ENCODE measurements at places on chromosomes 6 and 20. TPM values are rescaled to one million over a fixed set of nuclear protein-coding genes. Genes with fewer than 3 reads are reported as not detected.

- H3K4me3 ChIP-seq = no peak overlapping the region
- DNase-seq = no peak
- no peak overlapping the region for H3K27ac ChIP-seq
- peaks cover 13% of the 10 kb centered on the region for H3K27me3 ChIP-seq
- H3K36me3 ChIP-seq = no peaks in the 10 kb centered on the region
Measured at GRCh38 chr20:20737158-20737557, 24.7 kb upstream of the RALGAPA2 start.

Gene HLA-B
- 18.9 TPM for polyA plus RNA-seq

GRCh38 chr6:35016502-35017321 is 124.4 kb downstream of the TCP11 start:
- DNase-seq = no peak
- no peak overlapping the region for H3K4me3 ChIP-seq
- H3K36me3 ChIP-seq = no peaks in the 10 kb centered on the region

- peak overlapping the region; percentile 78 for H3K4me3 ChIP-seq
- no peaks in the 10 kb centered on the region for H3K27me3 ChIP-seq
- no peaks in the 10 kb centered on the region for H3K36me3 ChIP-seq
- DNase-seq = peak; percentile 52
- peaks cover 14% of the 10 kb centered on the region for H3K4me1 ChIP-seq
Measured at GRCh38 chr6:13488015-13488895, 855 bp upstream of the GFOD1 start.

GRCh38 chr20:6213311-6213710 is 90.5 kb upstream of the FERMT1 start:
- no peak for DNase-seq
- H3K4me3 ChIP-seq = no peak overlapping the region
- H3K27me3 ChIP-seq = no peaks in the 10 kb centered on the region
- H3K4me1 ChIP-seq = no peaks in the 10 kb centered on the region
- no peaks in the 10 kb centered on the region for H3K36me3 ChIP-seq

Measured in SK-N-SH (cell line).